ENCODE measurements at places on chromosomes 5 and 9. TPM values are rescaled to one million over a fixed set of nuclear protein-coding genes. Genes with fewer than 3 reads are reported as not detected.

NOXA1 gene
- 1.9 TPM for total RNA-seq

TYRP1 gene
- total RNA-seq, result not detected

ACOT12 gene
- total RNA-seq, result not detected

SLIT3 gene
- total RNA-seq, result 89.0 TPM

SLCO6A1 gene
- not detected for total RNA-seq

PCSK1 gene
- total RNA-seq, result 0.32 TPM

WNT8A gene
- total RNA-seq, result not detected

Measured in omental fat pad (tissue), 4 donors.